ENCODE measurements at places on chromosomes 7 and 10.

DNA sequence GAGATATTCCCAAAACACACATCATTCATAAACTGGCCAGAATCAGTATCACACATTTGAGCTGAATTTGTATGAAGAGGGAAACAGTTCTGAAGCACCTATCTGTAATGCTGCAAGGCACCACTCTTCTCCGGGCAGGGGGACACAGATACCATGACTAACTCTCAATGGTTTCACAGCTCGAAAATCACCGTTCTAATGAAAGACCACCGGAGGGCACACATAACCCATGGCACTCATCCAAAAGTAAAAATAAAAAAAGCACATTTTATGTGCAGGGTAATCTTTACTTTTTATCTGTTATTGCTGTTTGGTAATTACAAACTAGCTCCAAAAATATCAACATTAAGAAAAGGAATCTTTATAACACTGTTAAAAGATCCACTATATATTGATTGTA is 137.5 kb downstream of the PARD3 start:
- no peak for DNase-seq

DNA sequence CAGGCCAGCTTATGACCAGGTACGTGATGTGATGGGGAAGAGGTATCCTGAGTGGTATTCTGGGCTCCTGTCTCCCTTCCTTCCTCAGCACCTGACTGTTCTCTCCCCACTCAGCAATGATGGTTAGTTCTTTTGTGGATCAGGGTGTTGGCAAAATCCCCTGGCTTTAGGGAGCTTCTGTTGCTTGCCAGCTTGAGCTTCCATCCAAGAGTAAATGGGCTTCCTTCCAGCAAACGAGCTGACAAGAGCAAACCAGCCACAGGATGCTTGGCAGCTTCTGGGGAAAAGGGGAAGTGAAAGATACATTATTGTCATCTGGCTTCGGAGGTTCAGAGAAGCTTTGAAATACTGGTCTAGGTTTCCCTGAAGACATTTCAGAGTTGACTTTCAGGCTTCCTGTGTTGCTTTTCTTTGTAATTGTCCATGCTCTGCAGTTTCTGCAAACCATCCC is 5.2 kb downstream of the DUSP5 start:
- DNase-seq = no peak

DNA sequence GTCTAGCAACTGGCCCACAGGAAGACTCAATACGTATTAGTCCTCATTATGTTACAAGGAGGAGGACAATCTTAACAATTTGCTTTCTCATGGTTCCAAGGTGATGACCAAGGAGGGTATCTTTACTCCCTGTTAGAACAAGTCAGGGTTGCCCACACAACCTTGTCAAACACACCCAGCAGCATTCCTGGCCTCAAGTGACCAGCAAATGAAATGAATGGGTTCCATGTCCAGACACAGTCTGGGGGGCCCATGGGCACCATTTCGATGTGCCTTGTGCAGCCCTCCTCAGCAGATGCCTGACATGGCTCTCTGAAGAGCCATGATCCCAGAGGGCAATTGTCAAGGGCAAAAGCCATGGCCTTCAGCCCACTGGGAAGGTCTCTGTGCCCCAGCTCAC is 40.8 kb downstream of the ANXA8 start:
- DNase-seq = no peak

- peak; percentile 97 for DNase-seq
Measured at GRCh38 chr10:26486990-26487850, 49.1 kb downstream of the APBB1IP start.

GRCh38 chr7:133102276-133103060 is 20.6 kb upstream of the CHCHD3 start:
- no peak for DNase-seq

DNA sequence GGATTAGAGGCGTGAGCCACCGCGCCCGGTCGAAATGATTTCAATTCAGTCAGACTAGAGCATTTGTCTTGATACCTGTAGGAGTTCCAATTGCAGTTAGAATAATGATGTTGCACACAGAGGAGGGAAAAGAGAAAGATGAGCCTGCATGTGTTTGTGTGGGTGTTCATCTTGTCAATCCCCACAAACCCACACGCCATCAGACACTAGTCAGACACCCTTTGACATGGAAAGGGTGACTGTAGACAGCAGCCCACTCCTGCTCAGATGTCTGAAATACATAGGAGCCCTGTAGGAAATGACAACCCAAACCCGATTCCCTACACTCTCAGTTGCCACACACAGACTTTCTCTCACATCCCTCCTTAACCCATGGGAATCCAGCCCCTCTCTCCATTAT is 92.0 kb downstream of the ABLIM1 start:
- DNase-seq = no peak

DNA sequence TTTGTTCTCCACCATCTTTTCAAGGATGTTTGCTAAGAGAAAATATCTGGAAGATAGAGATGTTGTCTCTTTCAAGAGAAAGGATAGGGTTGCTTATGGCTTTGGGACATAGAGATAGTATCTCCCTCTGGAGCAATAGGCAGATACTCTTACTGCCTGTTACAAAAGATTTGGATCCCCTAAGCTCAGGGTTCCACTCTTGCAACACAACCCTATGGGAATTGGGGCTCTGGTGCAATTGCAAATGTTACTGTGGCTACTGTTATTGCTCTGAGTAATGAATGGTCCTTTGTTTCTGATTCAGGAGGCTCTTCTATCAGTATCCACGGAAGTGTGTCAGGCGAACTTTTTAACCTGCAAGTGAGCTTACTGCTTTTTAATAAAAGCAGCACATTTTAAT is 88.8 kb downstream of the GPR85 start:
- no peak for DNase-seq

DNA sequence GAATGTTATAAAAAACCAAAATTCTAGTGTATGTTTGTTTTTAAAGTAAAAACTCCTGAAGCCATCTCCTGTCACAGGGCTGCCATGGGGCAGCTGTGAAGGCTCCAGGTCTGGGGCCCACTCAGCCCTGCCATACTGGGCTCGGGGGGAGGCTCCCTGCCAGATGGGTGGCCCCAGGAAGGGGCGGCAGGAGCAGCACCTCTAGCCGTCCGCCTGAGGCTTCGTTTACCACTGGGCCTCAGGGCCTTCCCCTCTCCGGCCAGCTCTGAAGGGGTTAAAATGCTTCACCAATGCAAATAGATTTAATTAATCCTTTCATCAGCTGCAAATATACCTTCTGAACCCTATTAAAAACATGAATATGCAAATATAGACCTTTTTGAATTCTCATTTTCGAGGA is 139.0 kb downstream of the ELFN1 start:
- no peak for DNase-seq

DNA sequence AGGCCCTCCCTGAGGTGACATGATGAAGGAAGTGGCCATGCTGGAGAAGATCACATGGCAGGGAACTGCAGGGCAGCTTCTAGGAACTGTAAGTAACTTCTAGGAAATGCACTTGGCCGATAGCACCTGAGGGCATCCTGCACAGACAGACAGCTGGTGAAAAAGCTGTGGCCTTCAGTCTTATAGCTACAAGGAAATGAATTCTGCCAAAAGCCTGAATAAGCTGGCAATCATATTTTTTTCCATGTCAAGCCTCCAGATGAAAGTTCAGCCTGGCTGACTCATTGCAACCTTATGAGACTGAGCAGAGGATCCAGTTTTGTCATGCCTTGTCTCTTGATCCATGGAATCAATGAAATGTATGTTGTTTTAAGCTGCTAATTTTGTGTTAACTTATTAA is 91.1 kb upstream of the CACNA2D1 start:
- no peak for DNase-seq

DNA sequence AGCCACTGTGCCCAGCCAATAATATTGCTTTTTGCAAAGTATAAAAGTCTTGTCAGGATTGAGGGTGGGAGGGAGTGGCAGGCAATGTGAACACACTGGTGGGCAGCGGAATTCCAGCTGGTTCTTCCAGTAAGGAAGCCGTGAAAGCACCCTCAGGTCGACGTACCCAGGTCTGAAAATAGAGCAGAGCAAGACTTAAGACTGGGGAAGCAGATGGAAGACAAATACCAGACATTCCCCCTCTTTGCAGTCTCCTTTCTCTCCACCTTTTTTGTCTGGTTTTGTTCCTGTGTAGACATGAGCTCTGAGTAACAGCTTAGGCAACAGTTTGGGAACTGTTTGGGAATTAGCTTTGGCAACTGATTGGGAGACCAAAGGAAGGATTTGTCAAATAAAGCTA is 17.6 kb upstream of the CSTF2T start:
- DNase-seq = no peak

GRCh38 chr7:127955051-127955531 is 76.1 kb downstream of the LRRC4 start:
- no peak for DNase-seq

GRCh38 chr7:26185844-26186180 is 14.7 kb downstream of the HNRNPA2B1 start:
- no peak for DNase-seq

GRCh38 chr7:98251231-98251600 is 816 bp downstream of the TECPR1 start:
- no peak for DNase-seq

DNA sequence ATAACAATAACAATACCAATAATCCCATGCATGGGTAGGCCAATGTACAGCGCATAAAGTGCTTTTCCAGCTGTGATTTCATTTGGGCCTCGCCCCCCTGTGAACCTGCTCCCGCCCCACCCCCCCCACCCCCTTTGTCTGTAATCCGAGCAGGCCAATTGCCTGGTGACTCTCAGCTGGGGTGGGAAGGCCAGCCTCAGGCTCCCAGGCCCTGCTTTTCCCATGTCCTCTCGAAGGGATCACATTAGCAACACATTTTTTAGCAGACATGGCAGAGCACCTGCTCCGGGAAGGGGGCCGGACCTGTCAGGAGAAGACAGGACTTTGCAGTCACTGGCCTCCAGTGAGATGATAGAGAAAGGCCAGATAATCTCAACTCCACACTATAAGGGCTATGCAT is 439.3 kb downstream of the RPS24 start:
- no peak for DNase-seq

DNA sequence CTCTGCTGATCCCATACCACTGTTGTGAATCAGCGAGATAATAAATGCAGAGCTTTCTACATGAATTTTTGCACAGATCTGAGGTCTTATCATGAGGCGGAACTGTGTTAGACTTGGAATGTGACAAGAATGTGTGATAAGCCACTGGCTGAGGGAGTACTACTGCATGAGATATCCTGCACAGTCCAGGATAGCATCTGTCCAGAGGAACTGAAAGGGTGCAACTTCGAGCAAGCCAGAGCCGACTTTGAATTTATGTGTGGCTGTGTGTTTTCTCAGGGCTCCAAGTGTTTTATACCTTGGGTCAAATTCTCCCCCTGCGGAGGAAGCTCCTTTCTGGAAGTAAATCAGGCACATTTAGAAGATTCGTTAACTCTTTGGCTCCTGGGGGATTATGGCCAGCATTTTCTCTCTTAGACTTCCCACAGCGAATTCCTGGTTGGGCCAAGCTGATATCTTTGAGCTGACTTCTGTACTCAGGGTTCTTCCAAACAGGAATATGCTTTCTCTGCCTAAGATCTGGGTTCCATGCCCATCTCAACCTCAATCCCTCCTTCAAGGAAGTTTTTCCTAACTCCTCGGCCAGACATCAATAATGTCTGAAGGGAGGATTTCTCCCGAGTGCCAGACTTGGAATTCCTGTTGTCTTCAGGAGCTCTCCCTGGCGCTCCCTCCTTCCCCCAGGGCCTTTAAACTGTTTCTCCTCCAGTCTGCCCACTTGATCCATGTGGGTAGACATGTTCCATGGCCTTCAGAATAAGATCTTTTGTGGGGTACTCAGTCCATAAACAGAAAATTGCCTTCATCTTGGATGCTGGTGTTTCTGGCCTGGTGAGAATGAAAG is 2.5 kb upstream of the MEST start:
- peak; percentile 38 for DNase-seq

GRCh38 chr7:80635998-80636397 is 2.4 kb upstream of the CD36 start:
- no peak for DNase-seq

DNA sequence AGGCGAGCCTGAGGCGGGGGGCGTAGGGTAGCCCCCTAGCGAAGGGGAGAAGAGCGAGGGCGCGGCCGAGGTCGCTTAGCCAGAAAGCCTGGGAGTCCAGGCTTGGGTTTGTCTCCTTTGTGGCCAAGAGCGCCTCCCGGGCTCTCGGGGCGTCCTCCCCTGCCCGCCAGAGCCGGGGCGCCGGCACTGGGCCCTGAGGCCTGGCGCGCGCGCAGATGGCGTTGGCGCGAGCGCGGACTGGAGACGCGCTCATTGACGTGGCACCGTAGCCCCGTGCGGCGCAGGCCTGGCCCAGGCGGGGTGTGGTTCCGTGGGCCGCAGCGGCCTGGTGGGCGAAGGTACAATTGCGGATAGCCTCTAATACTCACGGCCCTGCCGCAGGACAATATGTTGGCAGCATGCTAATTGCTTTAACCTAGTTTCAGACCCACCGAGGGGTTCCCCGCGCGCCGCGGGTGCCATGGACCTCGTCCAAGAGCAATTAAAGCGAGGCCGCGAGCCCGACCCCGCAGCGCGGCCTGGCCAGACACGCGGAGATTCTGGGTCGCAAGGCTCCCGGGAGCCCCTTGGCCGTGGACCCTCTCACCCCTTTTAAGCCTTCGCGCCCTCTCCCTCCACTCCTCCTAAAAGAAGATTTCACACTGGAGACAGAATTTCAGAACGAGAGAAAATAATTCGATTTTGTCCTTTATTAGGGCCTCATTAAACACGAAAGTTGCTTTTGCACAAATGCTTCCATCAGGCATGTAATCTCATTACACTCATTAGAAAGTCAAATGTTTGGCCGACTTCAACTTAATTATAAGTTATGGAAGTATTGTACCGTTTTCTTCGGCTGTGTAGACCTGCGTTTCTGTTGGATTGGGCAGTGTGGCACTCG is 3.1 kb downstream of the PTF1A start:
- DNase-seq = no peak

DNA sequence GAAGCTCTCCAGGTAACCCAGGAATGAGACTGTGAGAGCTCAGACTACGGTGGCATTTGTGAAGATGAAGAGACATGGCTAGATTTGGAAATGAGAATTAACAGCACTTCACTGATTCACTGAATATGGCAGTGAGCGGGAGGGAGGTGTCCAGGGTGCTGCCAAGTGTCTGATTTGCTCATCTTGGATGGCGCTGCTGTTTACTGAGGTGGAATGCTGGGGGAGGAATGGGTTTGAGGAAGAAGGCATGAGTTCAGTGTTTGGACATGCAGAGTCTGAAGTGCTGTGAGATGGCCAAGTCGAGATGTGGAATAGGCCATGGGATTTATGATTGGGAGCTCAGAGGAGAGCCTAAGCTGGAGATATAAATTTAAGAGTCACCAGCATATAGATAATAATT is 437.1 kb upstream of the NPVF start:
- DNase-seq = no peak

- DNase-seq = no peak
Measured at GRCh38 chr10:103985726-103986125, 18.8 kb downstream of the SLK start.

Data from kidney epithelial cell (primary cell).